Activated CD4-positive, alpha-beta T cell treated with anti-CD3 and anti-CD28 coated beads for 24 hours (primary cell): ENCODE measurements at places on chromosomes 4 and X.

DNA sequence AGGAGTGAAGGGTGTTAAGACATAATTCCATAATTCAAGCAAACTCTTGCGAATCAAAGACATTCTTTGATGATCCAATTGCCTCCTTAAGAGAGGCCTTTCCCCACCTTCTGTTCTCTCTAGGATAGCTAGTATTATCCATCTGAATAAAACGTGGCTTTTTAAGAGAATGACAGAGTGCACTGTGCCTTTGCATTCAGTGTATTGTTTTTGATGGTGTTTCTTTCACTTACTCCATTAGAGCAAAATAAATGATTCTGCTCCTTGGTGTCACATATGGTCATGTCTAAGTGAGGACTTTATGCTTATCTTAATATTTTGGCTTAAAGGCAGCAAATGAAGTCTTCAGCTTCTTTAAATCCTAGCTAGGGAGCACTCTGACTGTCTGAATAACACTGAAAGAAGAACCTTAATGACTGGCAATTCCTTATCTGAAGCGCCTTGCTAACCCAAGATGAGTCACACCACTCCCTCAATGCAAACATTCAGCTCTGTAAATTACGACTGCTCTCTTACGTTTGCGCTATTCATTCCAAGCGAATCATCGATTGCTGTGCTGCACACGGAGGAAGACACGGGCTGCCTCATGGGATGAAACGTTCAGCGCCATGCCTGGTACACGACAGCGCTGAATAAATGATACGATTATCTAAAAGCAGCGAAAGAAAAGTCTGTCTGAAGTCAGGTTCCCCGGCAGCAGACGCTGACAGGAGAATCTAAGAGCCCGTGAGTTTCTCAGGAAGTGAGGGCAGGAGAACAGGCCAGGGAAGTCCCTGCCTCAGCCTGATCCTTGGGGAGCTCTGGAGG lies 35.1 kb upstream of the GEMIN8 start:
- DNase-seq: no peak

- no peak for DNase-seq
Measured at GRCh38 chr4:161256716-161257115, 907.1 kb downstream of the FSTL5 start.

GRCh38 chr4:174604198-174604597 lies 81.9 kb upstream of the HPGD start:
- no peak for DNase-seq

DNA sequence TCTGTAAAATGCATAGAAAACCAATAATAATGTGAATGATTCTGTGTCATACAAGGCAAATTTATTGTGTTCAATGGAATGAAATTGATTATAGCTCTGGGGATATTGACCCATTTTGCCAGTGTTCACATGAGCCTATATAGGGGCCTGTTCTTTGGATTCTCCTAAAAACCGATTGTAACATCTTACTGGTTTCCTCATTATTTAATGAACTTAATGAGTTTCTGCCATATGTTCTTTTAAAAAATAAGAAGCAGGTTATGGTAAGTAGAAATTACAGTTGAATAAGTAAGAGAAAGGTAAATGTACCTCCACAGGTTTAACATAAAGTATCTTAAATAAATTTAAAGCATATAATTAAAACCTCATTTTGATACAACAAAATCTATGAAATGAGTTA lies 24.6 kb upstream of the ADGRL3 start:
- no peak for DNase-seq

DNA sequence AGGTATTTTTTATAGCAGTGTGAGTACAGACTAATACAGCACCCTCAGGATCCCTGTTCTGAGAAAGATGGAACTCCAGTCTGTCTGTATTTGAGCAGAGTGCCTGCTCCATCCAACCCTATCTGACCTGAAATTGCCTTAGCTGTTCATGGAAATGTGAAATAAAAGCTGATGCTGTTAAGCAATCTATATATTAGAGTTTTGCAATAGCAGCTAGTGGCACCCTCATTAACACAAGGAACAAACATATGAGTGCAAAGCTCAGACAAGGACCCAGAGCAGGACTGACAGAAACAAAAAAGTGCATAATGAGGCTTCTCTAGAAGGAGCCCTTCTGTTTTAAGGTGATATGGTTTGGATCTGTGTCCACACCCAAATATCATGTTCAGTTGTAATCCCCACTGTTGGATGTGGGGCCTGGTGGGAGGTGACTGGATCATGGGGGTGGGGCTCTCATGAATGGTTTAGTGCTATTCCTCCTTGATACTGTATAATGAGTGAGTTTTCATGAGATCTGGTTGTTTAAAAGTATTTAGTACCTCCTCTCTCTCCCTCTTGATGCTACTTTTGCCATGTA lies 272.9 kb upstream of the KLF3 start:
- DNase-seq: no peak

DNA sequence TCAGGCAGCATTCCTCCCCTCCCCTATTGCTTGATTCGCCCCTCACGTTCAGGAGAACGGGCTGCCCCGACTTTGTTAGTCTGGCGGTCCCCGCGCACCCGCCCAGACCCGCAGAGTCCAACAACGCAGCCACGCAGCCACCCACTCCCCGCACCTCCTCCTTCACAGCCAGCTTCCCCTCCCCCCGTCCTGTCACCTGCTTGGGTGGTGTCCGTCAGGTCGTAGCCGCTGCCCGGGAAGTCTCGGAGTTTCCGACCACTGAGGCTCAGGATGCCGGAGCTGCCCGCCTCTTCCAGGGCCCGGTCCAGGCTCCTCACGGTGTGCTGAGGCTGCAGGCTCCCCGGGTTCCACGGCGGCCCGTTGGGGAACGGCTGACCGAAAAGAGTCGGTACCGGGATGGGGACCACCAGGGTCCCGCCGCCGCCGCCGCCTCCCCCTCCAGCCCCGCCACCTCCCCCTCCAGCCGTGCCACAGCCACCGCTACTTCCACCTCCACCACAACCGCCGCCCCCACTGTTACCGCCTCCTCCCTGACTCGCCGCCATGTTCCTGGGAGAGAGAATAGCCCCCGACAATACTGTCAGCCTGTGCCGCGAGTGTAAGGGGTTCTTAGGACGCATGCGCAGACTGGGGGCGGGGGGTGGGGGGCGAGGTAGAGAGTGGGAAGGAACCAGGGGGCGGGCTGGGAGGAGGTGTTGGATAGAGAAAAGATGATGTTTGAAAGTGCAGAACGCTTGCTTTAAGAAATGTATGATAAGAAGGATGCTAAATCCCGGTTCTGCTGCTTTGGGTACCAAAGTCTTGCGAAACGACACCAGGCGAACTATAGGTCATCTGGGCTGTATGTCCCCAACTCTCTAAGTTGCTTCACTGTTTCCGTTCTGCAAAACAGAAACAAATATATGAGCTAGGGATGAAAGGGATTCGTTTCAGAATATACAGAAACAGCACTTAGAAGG lies at the start of gene LRCH2:
Gene LRCH2, minus strand, starts transcription at position 600 of the 959 bp plus-strand sequence. Its CDS starts 55 bp downstream, at position 545.
- DNase-seq: no peak

- no peak for DNase-seq
Measured at GRCh38 chr4:1264942-1265341, 16.0 kb upstream of the CTBP1 start.

GRCh38 chr4:1234309-1234695 lies 14.6 kb downstream of the CTBP1 start:
- DNase-seq: no peak

GRCh38 chrX:14753441-14753840 lies 119.4 kb downstream of the FANCB start:
- DNase-seq: no peak

DNA sequence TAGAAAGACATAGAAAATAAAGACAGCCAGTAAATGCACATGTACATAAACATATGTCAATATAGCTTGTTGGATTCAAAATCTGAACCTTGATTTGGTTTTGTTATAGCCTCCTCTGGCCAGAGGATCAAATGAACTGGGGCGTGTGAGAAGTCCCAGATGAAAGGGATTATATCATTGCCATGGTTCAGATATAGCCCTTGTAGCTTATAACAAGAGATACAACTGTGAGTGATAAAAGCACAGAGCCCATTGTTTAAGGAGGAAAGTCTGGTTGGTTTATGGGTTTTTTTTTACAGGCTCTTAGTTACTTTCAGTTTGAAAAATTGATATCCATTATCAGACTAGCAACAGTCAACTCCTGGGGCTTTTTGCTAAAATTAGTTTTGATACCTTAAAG lies 101.7 kb upstream of the GLRA2 start:
- DNase-seq: no peak

GRCh38 chr4:24846716-24847115 lies 51.3 kb downstream of the SOD3 start:
- no peak for DNase-seq

GRCh38 chrX:106397788-106398538 lies 213.8 kb upstream of the RADX start:
- no peak for DNase-seq

GRCh38 chr4:10140866-10141759 lies 24.5 kb upstream of the WDR1 start:
- DNase-seq: no peak

- no peak for DNase-seq
Measured at GRCh38 chr4:7815562-7815961, 124.1 kb downstream of the AFAP1 start.

- no peak for DNase-seq
Measured at GRCh38 chrX:93419642-93420041, 253.7 kb downstream of the NAP1L3 start.

- DNase-seq: no peak
Measured at GRCh38 chr4:7608046-7608445, 173.3 kb upstream of the PSAPL1 start.

GRCh38 chr4:74982546-74983252 lies 49.8 kb downstream of the PARM1 start:
- no peak for DNase-seq

DNA sequence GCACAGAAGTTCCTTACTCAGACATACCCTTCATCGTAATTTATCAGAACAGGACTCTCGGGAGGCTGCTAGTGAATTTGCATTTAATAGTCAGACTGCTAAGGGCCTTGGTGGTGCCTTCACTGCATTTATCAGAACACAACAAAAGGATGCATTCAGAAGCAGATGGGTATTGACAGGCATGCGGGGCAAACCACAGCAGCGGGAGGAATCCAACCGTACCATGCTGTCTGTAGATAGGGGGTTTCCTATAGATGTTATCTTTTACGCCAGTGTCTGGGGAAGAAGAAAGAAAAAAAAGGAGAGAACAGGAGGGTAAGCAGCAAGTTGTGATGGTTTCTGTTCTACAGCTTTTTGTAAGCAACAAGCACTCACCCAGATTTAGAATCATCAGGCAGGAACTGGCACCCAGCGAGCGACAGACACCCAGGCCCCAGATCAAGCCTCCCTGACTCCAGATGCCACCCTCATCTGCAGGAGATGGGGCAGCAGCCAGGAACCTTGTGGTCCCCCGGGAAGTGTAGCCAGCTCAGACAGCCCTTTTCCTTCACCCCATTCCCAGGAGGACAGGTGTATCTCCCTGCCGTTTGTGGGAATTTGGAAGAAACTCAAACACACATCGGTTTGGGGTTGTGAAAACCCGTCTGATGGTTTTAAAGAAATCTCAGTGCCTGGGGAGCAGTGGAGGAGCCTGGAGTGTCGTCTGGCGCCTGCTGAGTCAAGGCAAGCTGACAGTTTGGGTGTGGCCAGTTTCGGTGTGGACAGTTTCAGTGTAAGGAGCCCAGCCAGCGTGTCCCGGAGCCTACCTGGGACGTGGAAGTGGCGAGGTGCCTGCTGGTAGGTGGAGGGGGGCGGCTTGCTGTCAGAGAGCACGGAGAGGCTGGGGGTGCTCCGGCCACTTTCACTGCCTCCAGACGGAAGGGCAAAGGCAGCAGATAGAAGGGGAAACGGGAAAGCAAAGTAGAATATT lies 80.0 kb upstream of the AFAP1 start:
- no peak for DNase-seq

- DNase-seq: no peak
Measured at GRCh38 chrX:7253565-7253964, 105.6 kb upstream of the PUDP start.

DNA sequence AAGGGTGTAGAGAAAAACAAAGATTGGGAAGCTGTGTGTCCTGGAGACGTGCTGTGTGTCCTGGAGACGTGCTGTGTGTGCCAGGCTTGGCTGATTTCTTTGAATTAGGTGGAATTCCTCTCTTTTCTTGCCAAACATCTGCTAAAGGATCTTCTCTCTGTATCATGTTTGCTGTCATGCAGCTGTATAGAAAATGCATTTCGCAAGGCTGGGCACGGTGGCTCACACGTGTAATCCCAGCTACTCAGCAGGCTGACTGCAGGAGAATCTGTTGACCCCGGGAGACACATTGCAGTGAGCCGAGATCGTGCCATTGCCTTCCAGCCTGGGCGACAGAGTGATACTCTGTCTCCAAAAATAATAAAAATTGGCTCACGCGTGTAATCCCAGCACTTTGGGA lies 187.0 kb downstream of the CRLF2 start:
- no peak for DNase-seq

GRCh38 chr4:155530290-155530689 lies 136.4 kb upstream of the GUCY1A1 start:
- no peak for DNase-seq

- no peak for DNase-seq
Measured at GRCh38 chr4:96606451-96606850, 766.6 kb downstream of the PDHA2 start.

DNA sequence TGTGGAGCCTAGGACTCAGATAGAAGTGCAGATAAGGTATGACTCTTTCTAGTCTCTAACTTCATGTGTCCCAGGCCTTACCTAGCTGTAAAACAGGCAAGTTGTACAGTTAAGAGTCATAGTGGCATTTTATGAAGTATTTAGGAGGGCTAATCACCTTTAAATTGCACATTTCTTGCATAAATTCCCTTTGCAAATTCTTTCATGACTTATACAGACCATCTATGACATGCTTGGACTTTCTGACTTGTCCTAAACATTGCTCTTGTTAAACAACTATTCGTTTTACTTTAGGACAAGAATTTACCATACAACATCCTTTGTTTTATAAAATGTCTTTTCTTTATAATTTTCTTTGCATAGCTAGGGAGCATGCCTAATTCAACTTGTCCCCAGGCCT lies 7.8 kb upstream of the RRAGB start:
- no peak for DNase-seq

DNA sequence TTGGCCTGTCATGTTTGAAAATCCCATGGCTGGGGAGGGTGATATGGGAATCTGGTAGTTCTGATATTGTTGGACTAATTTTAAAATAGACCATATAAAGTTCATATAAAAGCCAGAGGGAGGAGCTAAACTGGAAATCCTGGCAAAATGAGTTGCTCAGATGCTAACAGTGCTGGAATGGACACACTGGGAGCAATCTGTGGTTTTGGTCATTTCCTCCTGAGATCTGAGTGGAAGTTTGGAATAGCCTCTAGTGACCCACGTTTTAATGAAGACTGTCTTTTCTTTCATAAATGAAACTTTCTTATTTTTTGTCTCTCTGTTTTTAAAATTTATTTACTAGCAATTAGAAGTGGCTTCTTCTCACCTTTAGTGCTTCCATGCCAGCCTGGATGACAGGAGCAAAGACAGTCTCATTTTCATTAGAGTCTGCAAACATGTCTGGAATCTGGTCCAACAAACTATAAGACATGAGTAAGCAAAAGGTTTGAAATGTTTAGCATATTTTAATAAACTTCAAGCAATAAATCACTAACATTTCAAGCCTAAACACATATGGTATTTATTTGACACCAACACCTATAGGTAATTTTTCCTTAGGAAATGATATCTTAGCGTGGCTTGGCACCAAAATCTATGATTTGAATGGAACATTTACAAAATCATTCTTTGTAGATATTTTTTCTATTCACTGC lies 66.6 kb downstream of the METTL14 start:
- DNase-seq: no peak

- DNase-seq: no peak
Measured at GRCh38 chr4:11622961-11623725, 194.4 kb upstream of the HS3ST1 start.
